ENCODE measurements at places on chromosomes 16 and 17.

DNA sequence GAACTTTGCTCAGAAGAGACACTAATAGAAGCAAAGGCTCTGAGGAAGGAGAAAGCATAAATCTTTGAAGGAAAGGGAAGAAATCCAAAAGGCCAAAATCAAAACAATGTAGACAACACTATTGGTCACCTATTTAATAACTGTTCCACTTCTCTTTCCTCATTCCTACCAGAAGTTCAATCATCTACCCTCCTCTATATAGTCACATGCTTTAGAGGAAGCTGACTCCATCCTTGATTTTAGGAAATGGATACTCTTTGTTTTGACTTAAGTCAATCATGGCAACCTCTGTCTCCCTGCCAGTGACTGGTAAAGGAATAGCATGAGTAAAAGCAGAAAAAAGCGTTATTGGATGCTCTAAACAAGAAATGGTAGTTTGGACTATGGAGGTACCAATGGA lies 7.3 kb downstream of the BRIP1 start:
- DNase-seq = no peak

- no peak for DNase-seq
Observed at GRCh38 chr17:61387011-61387410, 12.6 kb upstream of the TBX2 start.

GRCh38 chr17:70353408-70354092 lies 184.2 kb downstream of the KCNJ2 start:
- DNase-seq = no peak

- DNase-seq = no peak
Observed at GRCh38 chr17:51508048-51508447, 247.7 kb downstream of the UTP18 start.

DNA sequence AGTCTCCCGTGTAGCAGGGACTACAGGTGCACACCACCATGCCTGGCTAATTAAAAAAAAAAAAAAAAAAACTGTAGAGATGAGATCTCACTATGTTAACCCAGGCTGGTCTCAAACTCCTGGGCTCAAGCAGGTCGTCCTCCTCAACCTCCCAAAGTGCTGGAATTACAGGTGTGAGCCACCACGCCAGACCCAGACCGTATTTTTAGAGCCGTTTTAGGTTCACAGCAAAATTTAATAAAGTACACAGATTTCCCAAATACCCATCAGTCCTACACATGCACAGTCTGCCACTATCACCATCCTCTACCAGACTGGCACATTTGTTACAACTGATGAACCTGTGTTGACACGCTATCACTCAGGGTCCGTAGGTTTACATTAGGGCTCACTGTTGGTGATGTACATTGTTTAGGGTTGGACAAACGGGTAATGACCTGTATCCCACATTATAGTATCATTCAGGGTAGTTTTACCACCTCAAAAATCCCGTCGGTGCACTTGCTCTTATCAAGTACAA lies 10.4 kb downstream of the HS3ST3B1 start:
- no peak for DNase-seq

GRCh38 chr16:20763461-20764232 lies at the start of gene ACSM3:
TSS of gene ACSM3 (plus strand) at chr16:20764014. CDS start at chr16:20770035, 6,021 bp downstream.
- DNase-seq = peak; percentile 81

- DNase-seq = peak; percentile 75
Observed at GRCh38 chr17:59105852-59106462, 723 bp downstream of the TRIM37 start.

DNA sequence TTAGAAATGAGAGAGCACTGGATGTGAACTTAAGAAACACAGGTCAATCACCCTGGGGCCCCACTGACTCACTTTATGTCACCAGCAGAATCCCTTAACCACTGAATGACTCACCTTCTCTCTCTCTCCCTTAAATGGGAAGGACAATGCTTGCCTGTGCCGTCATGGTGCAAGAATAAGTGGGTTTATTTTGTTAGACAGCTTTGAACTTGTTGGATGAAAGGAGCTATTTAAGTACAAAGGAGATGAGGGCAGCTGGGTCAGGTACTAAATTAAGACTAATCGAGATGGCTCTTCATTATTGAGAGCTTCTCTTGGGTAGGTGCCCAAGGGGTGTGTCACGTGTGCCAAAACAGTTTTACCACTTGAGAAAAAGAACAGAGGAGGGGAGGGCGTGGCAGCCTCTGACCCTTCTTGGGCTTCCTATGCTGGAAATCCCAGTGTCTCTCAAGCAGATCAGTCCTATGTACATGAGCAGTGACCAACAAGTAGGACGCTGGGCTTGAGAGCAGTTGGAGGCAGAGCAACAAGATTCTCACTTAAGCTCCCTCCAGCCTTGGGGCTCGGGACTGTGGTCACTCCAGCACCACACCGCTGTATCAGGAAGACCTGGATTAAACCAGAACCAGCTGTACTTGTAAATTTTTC lies 6.7 kb upstream of the KRT31 start:
- DNase-seq = peak; percentile 100

DNA sequence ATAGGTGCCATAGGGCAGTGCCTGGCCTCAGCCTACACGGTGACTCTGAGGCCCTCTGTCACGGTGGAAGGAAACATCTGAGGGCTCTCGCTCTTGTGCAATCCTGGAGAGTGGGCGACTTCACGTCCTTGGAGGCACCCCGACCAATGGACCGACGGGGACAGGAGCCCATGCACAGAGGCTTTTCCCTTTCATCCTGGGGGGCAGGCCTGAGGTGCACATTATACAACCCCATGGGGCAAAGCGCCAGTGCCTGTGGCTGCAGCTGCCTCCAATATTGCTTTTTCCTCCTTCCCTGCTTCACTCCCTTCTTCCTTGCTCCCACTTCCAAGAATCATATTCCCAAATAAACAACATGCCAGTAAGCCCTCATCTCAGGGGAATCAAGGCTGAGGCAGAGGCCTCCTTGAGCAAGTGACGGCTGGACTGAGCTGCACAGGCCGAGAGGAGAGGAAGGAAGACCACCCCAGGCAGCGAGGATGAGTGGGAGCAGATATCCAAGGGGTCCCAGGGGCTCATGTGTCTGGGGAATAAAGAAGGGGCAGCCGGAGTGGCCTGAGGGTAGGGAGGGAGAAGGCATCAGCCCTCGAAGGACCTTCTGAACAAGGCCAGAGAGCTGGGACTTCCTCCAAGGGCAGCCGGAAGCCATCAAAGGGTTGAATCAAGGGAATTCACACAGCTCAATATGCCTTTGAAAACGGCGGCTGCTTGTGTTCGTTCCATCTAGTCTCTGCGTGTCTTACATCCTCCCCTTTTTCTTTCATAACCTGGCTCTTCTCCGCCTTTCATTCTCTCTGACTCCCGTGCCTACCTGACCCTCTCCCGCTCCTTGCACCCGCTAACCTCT lies 42.6 kb upstream of the RPL38 start:
- DNase-seq = no peak

DNA sequence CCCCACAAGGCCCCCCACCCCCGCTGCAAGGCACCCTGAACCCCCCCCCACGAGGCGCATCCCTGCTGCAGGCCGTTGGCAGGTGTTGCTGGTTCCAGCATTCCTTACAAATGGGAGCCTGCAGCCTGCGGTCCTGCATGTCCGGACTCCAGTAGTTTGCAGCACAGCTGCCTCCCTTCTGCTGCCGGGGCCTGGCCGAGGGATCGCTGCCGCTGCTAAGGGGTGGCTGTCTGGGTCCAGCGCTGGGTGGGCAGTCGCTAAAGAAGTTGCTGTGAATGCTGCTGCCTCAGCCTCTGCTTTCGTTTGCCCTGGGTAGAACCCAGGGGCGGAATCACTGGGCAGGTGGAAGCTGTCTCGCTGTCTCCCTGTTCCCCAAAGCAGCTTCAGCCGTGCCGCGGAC lies 11.8 kb downstream of the UTS2R start:
- no peak for DNase-seq

DNA sequence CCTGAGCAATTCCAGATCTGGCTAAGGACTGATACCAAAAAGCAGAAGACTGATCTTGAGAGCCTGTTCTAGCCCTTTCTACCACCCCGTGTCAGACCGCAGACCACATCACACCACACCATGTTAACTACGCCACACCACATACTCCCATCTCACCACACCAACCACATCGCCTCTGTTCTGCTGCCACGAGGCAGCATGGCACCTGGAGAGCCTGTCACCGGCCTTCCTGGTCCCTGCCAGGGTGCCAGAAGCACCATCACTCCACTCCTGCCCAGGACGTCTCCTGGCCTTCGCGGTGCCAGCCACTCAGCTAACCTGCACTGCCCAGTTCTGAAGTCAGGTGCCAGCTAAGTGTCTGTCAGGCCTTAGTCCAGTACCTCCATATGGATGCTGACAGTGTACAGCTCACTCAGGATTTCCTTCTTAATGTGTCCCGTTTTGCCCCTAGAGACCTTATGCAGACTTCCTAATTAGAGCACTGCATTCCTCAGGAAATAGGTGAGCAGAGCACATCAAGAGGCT lies 37.2 kb upstream of the BCAR1 start:
- no peak for DNase-seq

- no peak for DNase-seq
Observed at GRCh38 chr17:39755554-39756379, 18.0 kb downstream of the GRB7 start.

DNA sequence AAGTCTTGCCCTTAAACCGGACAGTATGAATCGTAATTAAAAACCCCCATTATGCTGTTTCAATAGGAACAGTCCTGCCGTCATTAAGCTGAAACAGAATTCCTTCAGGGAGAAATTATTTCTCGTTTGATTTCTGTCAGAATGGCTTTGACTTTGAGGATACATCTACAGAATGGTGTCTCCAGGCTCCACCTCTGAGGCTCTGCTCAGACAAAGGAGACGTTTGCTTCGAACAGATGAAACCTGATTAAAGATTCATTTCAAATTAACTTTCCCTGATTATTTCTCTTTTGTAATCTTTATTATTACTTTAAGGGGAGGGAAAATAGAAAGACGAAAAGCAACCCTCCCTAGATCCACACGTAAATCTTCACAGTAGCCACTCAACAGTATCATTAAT lies 106.9 kb downstream of the TMEM114 start:
- no peak for DNase-seq

DNA sequence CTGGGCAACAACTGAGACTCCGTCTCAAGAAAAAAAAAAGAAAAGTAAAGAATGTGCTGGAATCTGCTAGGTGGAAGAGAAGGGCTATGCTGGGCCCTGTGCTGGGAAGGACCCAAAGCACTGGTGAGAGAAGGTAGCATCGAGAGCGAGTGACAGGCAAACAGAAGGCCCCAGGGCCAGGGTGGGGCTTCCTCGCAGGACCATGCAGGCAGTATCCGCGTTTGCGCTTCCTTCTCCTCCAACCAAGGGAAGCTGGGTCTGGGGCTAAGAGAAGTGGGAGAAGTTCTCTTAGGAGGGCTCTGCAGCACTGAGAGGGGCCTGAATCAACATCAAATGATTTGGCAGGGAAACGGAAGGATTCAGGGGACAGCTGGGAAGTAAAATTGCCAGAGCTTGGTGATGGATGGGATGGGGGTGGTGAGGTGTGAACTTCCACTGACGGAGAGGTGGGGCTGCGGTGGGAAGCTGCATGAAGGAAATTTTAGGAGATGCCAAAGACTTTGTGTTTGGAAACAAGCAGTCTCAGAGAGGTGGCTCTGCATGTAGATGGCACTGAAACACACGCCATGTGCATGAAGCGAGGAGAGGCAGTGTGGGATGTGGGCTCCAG lies 5.2 kb upstream of the ECI1 start:
- DNase-seq = no peak

GRCh38 chr16:56858374-56858773 lies 6.6 kb upstream of the SLC12A3 start:
- DNase-seq = no peak

- DNase-seq = no peak
Observed at GRCh38 chr17:2297023-2297422, 6.6 kb downstream of the SMG6 start.

- no peak for DNase-seq
Observed at GRCh38 chr16:72131036-72131435, 37.4 kb downstream of the DHX38 start.

GRCh38 chr17:82705756-82706155 lies 7.3 kb upstream of the RAB40B start:
- no peak for DNase-seq

DNA sequence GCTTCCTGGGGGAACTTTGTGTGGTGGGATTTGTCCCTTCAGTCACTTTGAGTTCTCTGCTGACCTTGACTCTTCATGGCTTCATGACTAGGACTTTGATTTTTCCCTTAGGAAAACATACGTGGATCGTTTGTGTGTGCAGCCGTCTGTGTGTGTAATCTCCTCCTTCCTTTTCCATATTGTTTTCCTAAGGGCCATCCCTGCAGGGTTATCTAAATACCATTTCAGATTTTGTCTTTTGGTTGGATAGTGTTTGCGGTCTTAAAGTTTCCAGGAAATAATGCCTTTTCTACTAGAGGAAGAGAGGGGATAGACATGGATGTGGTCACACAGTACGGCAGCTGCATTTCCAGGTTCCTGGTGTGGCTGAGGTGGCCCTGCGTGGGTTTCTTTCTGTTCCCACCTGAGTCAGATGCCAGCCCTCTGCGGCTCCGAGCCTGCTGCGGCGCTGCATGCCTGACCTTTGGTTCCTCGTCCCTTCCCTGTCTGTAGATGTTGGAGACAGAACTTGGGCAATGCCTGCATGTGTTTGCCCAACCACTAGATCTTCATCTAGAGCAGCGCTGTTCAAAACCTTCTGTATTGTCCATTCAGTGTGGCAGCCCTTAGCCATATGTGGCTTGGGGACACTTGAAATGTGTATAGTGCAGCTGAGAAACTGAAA lies 72.0 kb upstream of the LGALS9 start:
- no peak for DNase-seq

DNA sequence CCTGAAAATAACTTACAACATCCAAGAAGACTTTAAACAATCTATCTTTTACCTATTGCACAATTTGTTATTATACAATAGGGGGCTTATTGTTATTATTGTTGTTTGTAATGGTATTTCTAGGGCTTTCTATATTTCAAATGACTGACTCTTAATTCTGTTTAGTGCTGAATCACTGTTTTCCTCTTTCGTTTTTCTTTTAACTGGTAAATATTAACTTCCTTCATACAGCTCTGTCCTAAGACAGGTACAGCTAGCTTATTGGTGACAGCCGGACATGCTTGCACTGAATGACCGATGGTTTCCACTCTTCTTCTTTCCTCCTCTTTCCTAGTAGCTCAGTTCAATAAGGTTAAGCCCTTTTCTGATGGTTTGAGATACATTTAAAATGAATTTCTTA lies 11.6 kb downstream of the KRTAP9-7 start:
- DNase-seq = no peak

- DNase-seq = no peak
Observed at GRCh38 chr17:32269377-32269776, 3.7 kb downstream of the RHBDL3 start.

- DNase-seq = no peak
Observed at GRCh38 chr17:14882131-14882530, 383.0 kb downstream of the PMP22 start.

- DNase-seq = peak; percentile 17
Observed at GRCh38 chr16:24013864-24014645, 178.3 kb downstream of the PRKCB start.

GRCh38 chr17:77164483-77165091 lies 23.8 kb downstream of the SEC14L1 start:
- DNase-seq = no peak
